ENCODE measurements at places on chromosomes 16 and 17. TPM values are rescaled to one million over a fixed set of nuclear protein-coding genes. Genes with fewer than 3 reads are reported as not detected.
A peak's percentile ranks its signal among the peaks of the same experiment; 100 is the strongest.

DNA sequence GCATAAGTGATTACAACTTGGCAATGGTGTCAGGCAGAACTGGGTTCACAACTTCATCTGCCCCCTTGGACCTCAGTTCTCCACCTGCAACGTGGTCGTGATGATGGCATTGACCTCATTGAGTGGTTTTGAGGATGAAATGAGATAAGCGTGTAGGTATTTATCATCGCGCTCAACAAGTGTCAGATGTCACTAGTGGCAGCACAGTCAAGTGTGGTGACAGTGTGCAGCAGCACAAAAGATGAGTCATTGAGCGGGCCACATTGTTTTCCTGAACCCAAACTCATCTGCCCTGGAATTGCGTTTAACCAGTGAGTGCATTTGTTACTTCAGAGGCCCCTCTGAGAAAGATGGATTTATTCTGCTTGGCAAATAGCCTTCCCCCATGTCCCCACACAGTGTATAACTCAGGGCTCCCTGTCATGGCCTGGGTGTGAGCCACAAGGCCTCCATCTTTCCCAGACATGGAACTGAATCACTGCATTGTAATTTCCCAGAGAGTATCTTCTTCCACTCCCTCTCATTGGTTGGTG is 20.9 kb downstream of the IRX3 start:
- DNase-seq, result no peak

Gene TMEM92
- total RNA-seq, result 0.51 TPM

- DNase-seq, result no peak
Observed at GRCh38 chr17:50093246-50093645, 1.9 kb upstream of the PDK2 start.

DNA sequence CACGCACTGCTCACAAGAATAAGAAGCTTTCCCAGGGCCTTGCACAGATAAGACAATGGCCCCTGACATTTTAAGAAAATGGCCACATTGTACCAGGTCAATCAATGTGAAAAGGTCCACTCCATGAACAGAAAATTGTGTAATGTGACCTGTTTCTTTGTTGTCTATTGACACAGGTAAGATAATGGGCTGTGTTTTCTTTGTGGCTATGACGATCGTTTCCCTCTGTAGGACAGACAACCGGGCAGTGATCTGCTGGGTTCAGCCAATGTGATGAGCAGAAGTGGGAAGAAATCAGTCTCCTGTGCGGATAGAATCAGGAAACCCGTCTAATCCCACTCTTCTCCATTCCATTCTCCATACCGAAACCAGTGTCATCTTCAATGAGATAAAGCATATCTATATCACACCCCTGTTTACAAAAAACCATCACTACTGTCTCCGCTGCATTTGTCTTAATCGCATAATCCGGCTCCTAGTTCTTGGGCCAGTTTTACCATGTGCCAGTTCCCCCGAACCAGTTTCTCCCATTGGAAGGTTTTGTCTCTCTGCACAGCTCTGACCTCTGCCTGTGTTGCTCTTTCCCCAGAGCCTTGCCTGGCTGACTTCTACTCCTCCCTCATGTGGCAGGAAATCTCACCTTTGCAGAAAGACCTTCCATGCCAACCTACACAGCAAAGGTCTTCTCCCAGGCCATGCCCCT is 66.9 kb upstream of the ATF7IP2 start:
- no peak for DNase-seq

Gene TP53TG3B
- not detected for total RNA-seq

GRCh38 chr17:77379832-77380231 is 239.1 kb downstream of the SEC14L1 start:
- DNase-seq, result no peak

- no peak for DNase-seq
Observed at GRCh38 chr17:80103449-80104085, 2.2 kb downstream of the GAA start.

DNA sequence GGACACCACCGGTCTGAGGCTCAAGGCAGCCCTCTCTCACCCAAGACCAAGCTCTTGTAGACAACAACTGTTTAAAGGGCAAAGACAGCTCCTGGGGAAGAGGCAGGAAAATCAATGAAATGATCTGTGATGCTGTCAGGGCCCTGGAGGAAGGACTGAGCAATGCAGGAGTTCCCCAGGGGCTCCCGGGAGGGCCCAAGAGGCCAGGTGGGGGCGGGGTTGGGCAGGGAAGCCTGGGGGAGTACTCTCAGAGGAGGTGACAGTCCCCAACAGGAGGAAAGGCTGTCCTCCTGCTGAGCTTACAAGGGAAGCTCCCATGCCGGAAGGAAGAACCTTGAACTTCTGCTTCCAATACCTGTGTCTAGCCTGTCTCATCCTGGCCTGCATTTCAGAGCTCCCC is 8.3 kb upstream of the NOS2 start:
- DNase-seq, result peak; percentile 29

DNA sequence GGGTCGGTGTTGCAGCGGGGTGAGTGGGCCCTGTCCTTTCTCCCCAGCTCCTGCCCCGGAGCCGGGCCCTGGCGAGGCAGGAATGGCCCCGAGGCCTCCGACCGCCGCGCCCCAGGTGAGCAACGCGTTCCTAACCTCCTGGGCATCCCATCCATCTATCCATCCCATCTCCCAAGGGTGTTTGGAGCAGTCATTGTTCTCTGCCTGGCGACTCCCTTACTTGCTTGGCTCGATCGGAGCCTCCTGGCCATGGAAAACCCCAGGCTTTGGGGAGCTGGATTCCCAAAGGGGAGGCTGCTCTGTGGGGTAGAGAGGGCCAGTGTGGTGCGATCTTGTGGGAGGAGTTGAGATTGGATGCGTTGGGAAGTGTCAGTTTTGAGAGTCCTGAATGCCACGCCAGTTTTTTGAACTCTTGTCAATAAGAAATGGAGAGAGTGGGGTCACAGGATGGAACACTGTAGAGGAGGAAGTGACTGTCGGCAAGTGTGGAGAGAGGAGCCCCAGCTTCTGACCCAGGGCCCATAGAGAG is 684 bp downstream of the ZFP90 start:
- DNase-seq, result no peak

- DNase-seq, result peak; percentile 91
Observed at GRCh38 chr16:30956601-30957455, 726 bp upstream of the SETD1A start.

Gene TSNAXIP1
- total RNA-seq, result 0.86 TPM

DNA sequence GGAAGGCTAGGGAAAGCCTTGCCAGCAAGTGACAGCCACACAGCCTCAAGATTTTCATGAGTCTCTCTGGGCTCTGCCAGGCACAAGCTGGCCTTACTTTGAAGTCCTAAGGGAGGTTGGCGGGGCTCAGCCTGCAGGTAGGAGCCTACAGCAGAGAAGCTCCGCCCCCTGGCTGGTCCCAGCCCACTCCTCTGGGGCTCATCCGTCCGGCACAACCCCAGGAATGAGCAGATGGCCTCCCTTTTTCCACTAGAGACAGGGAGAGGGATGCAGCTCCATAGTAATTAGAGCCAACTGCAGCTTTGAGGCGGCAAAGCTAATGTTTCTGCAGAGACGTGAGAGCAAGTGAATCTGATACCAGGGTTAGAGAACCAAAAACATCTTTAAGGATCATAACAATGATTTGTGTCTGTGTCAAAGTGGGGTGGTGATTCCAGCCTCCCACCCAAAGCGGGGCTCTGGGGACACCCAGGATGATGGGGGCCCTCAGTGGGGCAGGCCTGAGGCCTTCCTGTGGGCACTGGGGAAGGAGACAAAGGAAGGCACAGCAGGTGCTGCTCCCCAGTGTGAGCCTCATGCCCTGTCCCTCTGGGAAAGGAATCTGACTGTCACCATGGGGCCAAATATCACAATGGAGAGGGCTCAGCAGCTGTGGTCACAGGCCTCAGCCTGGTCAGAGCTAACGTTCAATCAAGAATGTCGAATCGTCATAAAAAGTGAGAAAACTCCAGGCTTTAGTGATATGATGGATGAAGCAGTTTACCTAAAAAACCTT is 61.5 kb downstream of the RBFOX3 start:
- DNase-seq, result no peak

DNA sequence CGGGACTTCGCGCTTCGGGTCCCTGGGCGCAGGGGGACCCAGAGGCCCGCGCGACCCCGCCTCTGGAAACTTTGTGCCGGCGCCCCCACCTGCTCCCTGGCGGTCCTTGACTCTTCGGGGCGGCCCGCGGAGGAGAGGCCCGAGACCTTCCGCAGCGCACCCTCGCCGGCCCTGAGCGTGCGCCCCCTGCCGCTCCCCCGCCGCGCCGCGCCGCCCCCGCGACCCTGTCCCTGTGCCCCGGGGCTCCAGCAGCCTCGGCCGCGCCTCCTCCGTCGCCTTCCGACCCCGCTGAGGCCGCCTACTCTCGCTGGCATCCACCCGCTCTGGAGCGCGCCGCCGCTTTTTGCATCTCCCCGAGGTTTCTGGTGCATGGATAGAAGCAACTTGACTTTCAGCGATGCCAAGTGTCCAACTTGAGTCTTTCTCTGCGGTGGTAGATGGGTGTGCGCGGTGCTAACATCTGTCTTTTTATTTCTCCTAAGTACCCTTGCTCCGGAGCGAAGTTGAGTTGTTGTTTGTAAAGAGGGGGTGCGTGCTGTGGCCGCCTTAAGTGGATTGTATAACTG is 414 bp downstream of the DUSP14 start:
- peak; percentile 85 for DNase-seq

GRCh38 chr16:27779641-27780164 is 229.8 kb downstream of the KATNIP start:
- no peak for DNase-seq

DNA sequence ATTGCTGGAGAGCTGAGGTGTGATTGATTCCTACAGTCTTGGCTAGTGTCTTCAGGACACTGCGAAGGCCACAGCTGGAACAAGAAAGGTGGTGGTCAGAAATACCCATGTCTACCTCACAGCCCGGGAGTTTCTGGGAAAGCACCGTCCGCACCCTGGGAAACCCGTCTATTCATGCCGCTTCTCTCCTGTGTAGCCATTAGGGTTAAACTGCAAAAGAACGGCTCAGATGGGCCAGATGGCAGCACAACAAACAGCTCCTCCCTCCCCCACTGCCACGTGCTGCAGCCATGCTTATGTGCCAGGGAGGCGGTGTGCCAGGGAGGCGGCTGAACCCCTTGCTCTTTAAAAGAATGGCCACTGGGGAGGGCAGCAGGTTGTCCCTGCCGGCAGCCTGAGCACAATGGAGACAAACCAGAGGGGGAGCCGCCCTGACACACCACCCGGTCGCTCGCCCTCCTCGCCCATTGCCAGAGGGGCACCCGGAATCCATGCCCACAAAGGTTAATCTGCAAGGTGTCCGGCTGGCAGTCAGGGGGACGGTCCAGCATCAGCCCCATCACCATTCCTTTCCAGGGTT is 65.2 kb downstream of the CYTH1 start:
- no peak for DNase-seq

DNA sequence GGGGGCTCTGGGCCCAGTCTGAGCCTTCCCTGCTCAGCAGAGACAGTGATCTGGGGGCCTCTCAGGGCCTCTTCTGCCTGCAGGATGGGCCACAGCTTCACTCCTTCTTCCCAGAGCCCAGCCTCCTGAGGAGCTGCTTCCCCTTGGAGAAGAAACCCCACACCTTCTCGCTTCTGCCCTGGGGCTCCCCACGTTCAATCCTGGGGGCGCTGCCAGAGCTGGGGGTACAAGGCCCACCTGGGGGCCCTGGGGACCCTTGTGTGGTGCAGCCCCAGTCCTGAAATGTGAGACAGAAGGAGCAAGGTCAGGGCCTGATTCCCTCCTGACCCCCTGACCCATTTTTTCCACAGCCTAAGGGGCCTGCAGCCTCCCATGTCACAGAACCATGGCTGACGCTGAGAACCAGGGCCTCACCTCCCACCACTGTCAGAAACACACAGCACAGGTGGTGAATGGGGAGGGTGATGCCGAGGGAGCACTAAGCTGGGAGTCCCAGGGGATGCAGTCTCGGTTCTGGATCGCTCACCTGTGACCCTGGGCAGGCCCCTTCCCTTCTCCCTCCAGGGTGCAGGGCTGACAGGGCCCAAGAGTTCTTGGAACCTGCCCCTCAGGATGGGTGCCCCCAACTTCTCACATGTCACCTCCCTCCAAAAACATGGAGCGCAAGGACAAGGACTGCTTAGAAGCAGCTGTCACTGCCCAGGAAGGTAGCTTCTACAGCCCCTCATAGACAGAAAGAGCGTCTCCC is 21.6 kb upstream of the MPO start:
- no peak for DNase-seq

DNA sequence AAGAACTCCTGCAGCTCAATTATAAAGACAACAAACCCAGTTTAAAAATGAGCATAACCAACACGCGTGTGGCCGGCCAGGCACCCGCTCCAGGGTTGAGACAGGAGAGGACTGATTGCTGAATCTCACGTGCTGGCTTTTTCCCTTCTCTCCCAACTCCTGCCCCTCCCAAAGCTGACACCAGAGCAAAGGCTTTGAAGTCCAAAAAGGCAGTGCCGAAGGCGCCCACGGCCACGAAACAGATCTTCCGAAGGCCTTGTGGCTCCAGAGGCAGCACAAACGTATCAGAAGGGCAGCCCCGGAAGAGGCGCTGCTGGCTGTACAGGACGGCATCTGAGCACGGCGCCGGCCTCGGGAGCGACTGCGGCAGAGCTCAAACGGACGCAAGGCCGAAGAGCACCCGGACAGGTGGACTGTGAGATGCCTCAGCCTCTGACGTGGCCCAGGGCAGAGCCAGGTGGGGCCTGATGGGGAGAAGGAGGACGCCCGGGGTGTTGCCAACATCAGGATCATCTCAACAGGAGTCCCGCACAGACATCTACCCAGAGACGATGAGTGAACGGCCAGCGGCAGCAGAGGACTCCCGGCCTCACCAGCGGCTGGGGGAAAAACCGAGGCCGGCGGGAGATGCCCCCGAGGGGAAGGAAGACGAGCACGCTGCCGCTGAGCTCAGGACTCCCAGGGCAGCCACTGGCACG is 10.5 kb downstream of the CLCN7 start:
- no peak for DNase-seq

Data from activated T-cell treated with anti-CD3 and anti-CD28 coated beads, Interleukin-2, amount 50 U/mL, for 72 hours (primary cell).